Immature natural killer cell (primary cell): ENCODE measurements at places on chromosomes 2 and 18.

DNA sequence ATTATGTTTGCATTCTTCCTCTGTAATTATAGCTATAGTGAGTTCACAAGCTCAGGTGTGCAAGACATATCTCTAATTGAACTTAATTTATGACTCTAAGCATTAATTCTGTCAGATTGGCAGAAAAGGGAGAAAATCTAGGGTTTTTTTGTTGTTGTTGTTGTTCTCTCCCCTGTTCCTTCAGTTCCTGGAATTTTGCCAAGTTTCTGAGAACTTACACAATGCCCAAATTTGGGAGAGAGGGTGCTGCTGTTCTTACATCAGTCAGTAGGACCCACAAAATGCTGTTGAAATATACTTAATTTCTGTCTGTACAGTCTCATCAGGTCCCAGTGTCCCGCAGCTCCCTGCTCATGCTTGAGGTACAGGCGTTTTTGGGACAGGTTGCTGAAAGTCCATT, 221.8 kb upstream of the RBMS1 start:
- no peak for DNase-seq

DNA sequence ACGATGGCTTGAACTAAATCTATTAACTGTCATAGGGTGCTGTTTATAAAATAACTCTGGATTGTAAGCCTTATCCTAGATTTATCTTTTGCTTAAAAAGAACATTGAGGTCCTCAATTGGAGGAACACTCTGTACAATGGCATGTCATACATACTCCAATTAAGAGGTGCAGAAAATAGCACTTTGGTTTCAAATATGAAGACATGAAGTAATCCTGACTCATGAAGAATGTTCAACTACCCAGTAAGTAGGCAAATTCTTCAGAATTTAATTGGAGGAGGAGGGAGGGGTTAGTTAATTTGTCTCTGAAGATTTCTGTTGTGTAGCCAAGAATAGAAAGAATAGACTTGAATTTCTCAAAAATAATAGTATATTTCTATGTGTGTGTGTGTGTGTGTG, 36.1 kb downstream of the DCC start:
- DNase-seq: no peak

DNA sequence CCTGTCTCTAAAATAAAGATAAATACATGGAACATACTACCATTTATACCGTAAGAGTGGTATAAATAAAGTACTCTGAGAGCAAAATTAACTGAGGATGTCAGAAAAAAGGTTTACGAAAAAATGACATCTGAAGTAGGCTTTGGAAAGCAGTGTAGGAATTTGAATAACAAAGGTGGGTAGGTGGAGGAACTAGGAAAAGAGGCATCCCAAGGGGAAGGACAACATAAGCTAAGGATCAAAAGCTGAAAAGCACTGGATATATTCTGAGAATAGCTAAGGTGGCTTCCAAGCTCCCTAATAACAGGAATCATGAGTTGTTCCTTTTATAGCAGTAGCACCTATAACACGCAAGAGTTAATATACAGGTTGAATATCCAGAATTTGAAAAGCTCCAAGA, 91.3 kb downstream of the BAZ2B start:
- no peak for DNase-seq

- no peak for DNase-seq
Observed at GRCh38 chr2:237588044-237588696, 2.4 kb downstream of the RAB17 start.

GRCh38 chr2:187617120-187617519, 62.9 kb upstream of the TFPI start:
- no peak for DNase-seq

- no peak for DNase-seq
Observed at GRCh38 chr2:173427887-173428668, 73.4 kb downstream of the CDCA7 start.

- DNase-seq: no peak
Observed at GRCh38 chr2:207341112-207341750, 175.5 kb upstream of the KLF7 start.

- DNase-seq: no peak
Observed at GRCh38 chr2:241092677-241093076, 9.4 kb downstream of the MTERF4 start.

- peak; percentile 40 for DNase-seq
Observed at GRCh38 chr2:8049851-8050571, 631.8 kb upstream of the ID2 start.

DNA sequence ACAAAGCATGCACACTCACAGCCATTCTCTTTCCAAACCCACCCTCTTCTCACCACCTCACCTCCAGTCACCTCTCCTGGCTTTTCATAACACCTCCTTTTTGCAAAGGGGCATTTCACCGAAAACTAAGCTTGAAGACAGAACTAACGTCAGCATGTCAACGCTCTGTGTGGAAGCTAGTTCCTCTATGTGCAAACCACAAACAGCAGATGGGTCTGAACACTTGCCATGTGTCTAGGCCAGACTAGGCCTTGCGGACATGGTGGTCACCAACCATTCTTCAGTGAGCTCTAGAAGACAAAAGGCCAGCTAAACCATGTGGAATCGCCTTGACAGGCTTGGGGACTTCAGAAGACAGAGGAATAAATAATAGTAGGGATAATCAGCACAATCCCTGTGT, 148.5 kb downstream of the TXNL1 start:
- DNase-seq: no peak

- DNase-seq: no peak
Observed at GRCh38 chr2:99150706-99151105, 4.0 kb downstream of the TSGA10 start.

- DNase-seq: no peak
Observed at GRCh38 chr18:49921318-49921985, 108.1 kb upstream of the ACAA2 start.

DNA sequence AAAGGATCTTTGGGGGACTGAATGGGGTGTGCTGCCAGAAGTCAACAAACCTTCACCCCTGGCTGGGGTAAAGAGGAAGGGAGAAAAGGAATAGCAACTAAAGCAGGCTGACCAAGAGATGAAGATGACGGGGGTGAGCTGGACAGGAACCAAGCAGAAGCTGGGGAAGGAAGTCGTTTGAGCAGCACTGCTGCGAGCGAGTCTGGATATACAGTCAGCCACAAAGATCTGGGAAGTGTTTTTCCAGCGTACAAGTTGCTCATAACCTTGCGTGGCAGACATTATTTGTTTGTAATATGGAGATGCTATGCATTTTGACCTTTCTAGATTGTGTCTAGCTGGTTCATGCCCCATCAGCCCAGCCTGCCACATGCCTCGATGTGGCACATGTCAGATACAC, 71.2 kb downstream of the EIF2AK3 start:
- no peak for DNase-seq

DNA sequence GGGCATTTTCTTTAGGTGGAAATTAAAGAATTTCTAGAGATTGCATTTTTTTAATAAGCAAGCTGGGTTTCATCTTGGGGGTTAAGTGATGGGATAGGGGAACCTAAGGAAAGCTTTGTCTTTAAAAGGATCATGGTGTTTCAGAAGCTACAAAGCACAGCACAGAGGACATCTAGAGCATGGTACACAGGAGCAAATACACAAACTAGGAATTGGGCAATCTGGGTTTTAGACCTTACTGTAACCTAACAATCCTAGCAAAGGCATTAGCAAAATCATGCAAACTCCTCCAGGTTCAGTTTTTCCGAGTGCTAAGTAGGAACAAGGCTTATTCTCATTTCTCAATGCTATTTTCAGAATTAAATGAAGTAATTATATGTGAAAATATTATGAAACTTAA, 134.1 kb downstream of the CD226 start:
- DNase-seq: no peak

- DNase-seq: no peak
Observed at GRCh38 chr18:70220628-70221027, 15.1 kb upstream of the RTTN start.
